Mucosa of descending colon (tissue), 3 donors: ENCODE measurements at places on chromosomes 7 and 10.

- no peak for DNase-seq
These were observed 20.2 kb upstream of the HPS1 start for GRCh38 chr10:98466861-98467505.

DNA sequence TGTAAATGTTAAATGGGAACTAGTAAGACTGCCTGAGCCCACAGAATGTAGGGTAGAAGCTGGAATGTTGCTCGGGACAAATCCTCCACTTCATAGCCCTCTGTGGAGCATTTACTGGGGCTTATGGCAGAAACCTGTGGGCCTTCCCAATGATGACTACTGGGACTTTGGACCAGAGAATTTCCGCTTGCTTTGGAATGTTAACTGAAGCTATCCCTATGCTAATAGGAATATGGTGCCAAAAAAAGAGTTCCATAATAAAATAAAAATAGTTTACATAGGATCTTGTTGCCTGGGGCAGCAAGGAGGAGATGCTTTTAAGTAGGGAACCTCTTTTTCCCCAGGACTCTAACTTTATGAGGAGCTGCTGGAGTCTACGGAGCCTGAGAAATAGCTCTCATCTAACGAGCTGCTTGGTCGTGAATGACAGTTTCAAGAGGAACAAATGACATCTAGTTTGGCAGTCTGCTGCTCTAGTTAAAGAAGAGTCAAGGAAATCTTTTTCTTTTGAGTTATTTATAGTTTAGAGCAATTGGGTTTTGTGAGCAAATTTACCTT is 5.7 kb upstream of the DYNC2I1 start:
- DNase-seq, result no peak

DNA sequence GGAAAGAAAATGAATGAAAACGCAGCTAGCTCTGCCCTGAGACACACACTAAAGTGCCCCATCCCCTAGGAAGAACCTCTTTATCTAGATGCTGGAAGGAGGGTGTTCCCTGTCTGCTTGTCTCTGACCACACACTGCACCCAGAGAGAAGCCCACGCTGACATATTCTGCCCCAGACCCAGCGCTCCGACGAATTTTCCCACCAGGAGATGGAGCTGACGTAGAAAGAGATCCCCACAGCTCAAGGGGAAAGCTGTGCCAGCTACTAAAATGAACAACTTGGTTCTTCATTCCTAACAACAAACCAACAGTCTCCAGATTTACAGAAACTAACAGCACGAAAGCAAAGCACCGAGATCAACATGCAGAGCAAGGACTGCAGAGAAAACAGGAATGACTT is 73.3 kb downstream of the KIAA1549 start:
- no peak for DNase-seq

GRCh38 chr10:3782451-3783315 is 2.3 kb downstream of the KLF6 start:
- DNase-seq, result peak; percentile 59

DNA sequence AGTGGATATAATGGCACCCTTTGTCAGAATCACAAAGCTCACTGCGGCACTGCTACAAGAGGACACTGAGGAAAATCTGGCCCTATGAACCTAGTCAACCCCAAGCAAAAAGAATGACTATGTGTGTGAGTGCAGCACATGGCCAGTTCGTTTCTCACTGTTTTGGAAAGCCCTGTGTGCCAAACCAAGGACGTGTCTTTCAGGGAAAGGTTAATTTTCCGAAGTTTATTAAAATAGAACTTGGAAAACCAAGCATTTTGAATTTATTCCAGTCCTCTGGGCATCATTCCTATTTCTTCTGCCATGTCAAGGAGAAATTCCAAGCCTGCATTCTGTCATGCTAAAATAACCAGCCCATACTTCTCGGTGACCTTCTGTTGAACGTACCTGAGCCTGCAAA is 471.8 kb downstream of the PLXDC2 start:
- no peak for DNase-seq

DNA sequence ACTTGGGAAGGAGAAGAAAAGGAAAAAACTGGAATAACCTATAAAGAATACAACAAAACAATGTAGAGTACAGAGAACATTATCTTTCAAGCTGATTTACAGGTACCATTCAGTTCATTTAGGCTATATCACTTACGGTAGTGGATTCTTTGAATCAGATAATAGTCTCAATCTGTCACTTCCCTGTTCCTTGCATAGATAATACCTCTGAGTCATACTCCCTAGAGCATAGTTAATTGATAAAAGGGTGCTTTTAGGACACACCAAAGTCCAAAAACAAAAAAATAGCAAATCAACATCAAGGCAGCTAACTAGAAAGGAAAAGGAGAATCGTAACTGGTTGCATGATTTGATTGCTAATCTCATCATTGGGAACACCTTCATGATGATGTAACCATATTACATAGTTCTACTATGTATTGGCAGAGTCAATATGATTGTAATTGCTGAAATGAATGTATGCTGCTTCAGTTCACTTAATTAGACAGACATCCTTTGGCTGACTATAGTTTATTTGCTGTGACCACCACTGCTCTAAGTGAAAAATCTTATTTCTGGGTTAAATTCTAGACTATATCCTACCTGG is 844.4 kb downstream of the GATA3 start:
- DNase-seq, result no peak

- DNase-seq, result no peak
These were observed 561.7 kb downstream of the PTPRN2 start for GRCh38 chr7:158025686-158026600.

DNA sequence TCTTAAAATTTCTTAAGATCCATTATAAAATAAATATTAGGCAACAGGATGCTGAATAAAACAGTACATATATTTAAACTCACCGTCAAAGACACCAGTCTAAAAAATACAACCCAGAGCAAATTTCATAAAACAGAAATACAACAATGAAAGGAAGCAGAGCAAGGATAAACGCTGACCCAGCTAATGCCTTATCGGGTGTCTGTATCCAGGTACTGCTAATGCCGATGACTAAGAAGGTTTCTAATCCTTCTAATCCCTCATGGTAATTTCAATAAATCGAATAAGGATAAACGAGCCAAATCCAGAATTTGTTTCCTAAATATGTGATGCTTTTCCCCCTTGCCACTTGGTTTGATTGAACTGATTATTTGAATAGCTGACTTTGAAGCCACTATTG is 1.7 kb downstream of the HYCC1 start:
- DNase-seq, result no peak

- peak; percentile 58 for DNase-seq
These were observed 4.2 kb upstream of the PILRA start for GRCh38 chr7:100369105-100369504.

DNA sequence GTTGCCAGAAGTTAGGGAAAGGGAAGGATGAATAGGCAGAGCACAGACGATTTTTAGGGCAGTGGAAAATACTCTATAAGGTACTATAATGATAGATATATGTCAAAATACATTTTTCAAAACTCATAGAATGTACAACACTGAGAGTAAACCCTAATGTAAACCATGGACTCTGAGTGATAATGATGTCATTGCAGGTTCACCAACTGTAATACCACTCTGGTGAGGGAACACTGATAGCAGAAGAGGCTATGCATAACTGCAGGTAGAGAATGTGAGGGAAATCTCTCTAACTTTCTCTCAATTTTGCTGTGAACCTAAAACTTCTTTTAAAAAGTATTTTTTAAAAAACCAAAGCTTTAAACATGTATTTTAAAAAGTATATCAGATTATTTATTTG is 22.1 kb downstream of the POT1 start:
- no peak for DNase-seq
